ENCODE measurements at places on chromosomes 7 and 10. TPM values are rescaled to one million over a fixed set of nuclear protein-coding genes. Genes with fewer than 3 reads are reported as not detected.

Gene ZP3
- 6.1 TPM for total RNA-seq

Gene FAM25C
- not detected for total RNA-seq

Gene ALOX5
- total RNA-seq: not detected

Gene ACTA2
- total RNA-seq: 50.3 TPM

Gene PAX4
- total RNA-seq: not detected

Gene CYP26C1
- total RNA-seq: not detected

Gene GPC2
- total RNA-seq: 2.5 TPM

GRCh38 chr7:1963575-1963974 is 269.2 kb downstream of the MAD1L1 start:
- no peak for DNase-seq

DNA sequence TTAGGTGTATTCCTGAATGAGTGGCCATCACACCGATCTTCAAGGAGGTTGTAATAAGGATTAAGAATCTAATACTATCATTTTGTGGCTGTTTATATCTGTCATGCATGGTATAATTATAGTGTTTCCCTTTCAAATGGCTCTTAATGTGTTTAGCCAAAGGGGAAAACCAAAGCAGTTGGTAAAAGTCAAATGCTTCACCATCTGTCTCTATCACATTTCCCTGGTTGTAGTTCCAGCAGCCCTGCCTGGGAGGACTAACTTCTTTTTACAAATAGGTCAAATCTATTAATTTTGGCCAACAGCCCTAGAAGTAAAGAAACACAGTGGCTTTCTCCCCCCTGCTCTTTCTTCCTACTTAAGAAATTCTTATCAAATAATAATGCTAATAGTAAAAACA is 56.7 kb downstream of the ZNF365 start:
- peak; percentile 21 for DNase-seq

DNA sequence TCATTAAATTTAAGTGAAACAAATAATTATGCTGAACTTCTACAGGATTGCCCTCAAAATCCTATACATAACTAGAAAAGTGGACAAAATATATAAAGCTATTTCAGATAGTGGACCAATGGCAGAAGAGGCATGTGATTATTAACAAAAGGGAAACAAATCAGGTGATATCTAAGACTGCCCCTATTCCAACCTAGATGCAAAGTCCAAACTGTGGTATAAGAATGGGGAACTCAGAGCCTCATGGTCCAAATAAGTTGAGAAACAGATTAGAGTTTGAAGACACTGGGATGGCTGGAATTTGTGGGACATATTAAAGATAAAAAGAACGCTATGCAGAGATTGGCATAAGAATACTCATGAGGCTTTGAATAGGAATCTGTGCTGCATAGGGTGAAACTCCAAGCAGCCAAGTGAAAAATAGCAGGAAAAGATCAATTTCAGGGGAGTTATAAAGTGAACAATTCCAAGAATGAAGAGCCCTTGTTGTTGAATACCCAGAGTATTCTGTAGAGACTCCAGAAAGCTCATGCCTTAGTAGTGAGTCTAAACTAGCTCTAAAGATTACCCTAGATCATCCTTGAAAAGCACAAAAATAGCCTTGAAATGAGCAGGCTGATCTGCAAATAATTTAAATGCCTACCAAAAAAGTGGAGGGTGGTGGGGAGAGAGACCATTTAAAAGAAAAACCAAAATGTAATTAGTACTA is 152.4 kb downstream of the IMMP2L start:
- no peak for DNase-seq

- DNase-seq: peak; percentile 30
Observed at GRCh38 chr10:75612904-75613684, 181.7 kb downstream of the LRMDA start.

DNA sequence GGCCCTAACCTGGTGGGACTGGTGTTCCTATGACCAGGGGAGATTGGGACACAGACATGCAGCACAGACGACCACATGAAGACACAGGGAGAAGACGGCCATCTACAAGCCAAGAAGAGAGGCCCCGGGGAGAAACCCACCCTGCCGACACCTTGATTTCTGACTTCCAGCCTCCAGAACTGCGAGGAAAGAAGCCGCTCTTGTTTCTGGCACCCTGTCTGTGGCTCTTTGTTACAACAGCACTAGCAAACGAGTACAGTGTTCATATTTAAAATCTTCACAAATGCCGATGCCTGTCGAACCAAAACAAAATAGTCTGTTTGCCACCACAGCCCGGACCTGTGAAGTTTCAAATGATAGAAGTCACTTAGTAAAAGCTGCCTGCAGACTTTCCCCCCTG is 132.3 kb downstream of the ACTR3B start:
- DNase-seq: no peak

- DNase-seq: no peak
Observed at GRCh38 chr10:12655940-12656339, 306.6 kb downstream of the CAMK1D start.

DNA sequence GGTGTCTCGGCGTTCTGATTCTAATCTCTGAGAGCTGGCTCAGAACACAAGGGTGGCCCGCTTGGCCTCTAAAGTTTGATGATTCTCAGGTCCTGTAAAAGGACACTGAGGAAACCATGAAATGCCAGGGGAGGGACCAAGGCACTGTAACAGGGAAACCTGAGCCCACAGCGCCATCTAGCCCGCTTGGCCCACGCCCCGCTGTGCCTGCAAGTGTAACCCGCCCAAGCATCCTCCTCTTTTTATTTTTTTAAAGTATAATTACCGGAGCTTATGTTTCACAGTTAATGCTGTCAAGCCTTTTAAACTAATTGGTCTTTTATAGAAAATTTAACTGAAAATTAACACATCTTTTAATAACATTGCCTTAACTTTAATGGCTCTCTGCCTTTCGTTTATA is 734.7 kb downstream of the KCNMA1 start:
- peak; percentile 6 for DNase-seq

DNA sequence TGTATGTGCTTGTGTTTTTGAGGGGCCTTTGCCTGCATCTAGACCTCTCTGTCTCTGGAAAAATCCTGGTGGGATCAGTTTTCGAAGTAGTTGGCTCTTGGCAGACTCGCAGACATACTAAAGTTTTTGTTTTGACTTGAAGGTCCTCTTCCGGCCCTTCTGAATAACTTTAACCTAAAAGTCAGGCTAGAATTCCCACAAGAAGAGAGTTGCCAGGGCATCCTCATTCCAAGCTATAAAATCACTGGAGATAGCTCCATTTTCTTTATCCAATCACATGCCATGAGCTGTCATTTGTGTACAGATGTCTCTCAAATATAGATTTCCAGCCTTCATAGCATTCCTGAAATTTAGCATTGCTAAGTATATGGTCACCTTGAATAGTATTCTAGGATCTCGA is 967.8 kb downstream of the LRMDA start:
- peak; percentile 47 for DNase-seq

DNA sequence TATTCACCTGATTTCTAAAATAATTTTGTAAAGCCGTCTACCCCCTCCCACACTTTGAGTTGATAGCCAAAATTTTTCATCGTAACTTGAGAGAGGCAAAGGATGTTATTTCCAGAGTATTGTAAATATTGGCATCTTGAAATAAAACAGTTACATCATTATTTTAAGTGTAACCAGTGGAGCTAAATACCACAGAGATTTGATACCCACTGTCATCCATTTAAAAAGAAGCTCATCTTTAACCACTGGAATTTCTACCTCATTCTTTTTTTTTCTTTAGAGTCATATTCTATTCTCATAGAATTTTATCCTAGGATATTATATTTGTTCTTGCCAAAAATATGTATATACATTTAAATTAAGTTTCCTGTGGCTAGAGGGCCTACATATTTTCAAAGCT is 48.6 kb downstream of the CAMK1D start:
- no peak for DNase-seq

DNA sequence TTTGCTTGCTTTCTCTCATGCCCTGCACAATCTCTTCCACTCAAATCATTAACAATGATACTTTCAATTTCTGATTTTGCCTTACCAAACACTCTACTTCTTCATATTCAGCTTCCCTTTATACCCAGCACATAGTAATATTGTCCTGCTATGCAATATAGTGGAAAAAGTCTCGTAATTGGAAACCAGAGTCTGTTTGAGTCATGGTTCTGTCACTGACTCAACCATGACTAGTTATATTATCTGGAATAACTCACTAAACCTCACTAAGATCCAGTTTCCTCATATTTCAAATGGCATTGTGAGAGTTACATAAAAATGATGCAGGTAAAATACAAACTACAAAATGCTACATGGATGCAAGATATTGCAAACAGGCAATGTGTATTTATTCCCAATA is 98.5 kb upstream of the LRRTM3 start:
- peak; percentile 62 for DNase-seq

GRCh38 chr10:121690152-121690848 is 92.1 kb upstream of the FGFR2 start:
- no peak for DNase-seq

DNA sequence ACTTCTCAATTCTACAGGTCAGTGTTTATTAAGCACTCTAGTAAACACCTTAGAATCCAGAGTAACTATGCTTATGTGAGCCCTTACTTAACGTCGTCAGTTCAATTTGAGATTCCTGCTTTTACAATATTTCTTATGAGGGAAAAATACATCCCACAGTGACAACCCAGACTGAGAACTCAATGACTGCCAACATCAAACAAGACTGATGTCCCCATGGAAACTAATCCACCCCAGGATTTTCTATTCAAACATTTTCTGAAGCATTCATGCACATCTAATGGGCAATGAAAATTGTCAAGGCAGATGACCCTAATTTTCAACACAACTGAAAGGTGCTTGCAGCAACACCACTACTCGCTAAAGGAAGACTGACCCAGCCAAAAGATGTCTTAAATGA is 67.0 kb downstream of the ATE1 start:
- DNase-seq: no peak

GRCh38 chr10:28155726-28156125 is 147.1 kb downstream of the MPP7 start:
- no peak for DNase-seq

DNA sequence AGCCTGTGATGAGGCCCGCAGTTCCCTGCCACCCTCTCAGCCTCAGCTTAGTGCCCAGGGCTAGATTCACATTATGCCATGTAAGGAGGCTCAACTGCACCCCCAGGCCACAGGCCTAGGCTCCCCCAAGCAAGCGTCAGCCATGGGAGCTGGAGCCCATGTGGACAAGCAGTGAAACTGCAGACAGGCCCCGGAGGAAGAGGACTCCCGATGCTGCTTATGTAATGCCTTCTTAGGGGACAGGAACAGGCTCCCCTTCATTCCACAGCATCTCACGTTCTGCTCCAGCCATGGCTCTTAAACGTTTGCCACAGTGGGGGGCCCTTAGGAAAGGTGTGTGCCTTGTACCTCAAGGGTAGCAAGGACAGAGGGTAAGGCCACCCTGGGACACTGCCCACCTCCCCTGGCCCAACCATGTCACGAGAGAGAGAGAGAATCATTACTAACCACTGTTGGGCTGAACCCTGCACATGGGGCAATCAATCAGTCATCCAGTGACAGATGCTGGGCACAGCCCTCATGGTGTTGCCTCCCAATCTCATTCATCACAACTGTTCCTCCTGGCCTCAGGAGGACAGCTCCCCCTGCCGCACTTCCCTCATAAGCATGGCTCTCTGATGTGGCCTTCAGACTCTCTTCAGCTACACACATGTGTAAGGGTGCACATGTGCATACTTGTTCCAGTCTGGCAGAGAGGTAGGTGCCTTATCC is 263.0 kb downstream of the GRID1 start:
- DNase-seq: no peak

DNA sequence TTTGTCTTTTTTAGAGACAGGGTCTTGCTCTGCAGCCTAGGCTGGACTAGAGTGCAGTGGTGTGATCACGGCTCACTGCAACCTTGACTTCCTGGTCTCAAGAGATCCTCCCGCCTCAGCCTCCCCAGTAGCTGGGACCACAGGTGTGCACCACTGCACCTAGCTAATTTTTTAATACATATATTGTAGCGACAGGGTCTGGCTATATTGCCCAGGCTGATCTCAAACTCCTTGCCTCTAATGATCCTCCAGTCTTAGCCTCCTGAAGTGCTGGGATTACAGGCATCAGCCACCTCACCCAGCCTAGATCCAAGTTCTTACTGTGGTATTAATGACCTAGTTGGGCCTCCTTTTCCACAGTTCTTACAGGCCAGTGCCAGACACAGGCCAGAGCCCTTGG is 11.7 kb upstream of the SERPINE1 start:
- no peak for DNase-seq

GRCh38 chr10:121927318-121927840 is 452 bp downstream of the ATE1 start:
- DNase-seq: peak; percentile 60

- no peak for DNase-seq
Observed at GRCh38 chr7:26034391-26034790, 117.6 kb upstream of the NFE2L3 start.

GRCh38 chr7:18179093-18179492 is 151.4 kb upstream of the PRPS1L1 start:
- no peak for DNase-seq

- no peak for DNase-seq
Observed at GRCh38 chr7:141992156-141992555, 3.5 kb upstream of the MGAM start.

DNA sequence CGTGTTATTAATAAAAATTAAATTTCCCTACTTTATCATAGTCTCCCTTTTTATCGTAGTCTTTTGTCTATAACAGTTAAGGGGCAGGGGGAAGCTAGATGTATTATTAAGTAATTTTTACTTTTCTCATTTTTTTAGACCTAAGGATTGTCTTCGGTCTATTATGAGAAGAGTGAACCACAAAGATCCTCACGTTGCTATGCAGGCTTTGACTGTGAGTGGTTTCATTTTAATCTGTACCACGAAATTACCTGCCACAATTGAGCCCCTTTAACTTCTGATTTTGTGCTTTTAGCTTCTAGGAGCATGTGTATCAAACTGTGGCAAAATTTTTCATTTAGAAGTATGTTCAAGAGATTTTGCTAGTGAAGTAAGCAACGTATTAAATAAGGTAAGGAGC is 40.6 kb downstream of the STAM start:
- peak; percentile 24 for DNase-seq

GRCh38 chr10:45470098-45471012 is 96.3 kb downstream of the ALOX5 start:
- DNase-seq: peak; percentile 69

- DNase-seq: peak; percentile 75
Observed at GRCh38 chr7:131544449-131545301, 11.8 kb downstream of the PODXL start.

- DNase-seq: no peak
Observed at GRCh38 chr10:51972733-51973346, 273.4 kb upstream of the CSTF2T start.

All from RPMI7951 (cell line).